Stimulated activated CD4-positive, alpha-beta T cell treated with anti-CD3 and anti-CD28 coated beads, TNF-alpha, amount 100 ng/mL, for 48 hours (primary cell): ENCODE measurements at places on chromosomes 2 and 18.

GRCh38 chr2:109411640-109412325 is 202.0 kb downstream of the SEPTIN10 start:
- DNase-seq = no peak

DNA sequence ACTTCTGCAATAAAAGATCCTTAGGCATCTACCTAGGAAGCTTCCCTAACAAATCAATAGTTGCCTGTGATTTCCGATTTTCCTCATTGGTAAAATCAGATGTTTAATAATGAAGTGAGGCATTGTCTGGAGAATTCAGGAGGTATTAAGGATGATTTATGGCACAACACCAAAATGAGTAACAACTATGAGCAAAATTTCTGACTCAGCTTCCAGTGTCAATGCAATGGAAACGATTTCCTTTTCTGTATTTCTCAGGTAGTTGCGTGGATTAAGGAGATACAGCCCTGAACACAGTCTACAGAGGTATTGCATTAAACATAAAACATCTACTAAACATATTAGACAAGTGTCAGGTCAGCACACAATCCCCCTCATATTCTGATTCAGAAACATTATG is 99.5 kb downstream of the EPB41L3 start:
- DNase-seq = no peak

GRCh38 chr18:59340817-59341216 is 18.2 kb downstream of the LMAN1 start:
- DNase-seq = no peak

GRCh38 chr2:196096982-196097745 is 28.5 kb upstream of the DNAH7 start:
- DNase-seq = no peak

DNA sequence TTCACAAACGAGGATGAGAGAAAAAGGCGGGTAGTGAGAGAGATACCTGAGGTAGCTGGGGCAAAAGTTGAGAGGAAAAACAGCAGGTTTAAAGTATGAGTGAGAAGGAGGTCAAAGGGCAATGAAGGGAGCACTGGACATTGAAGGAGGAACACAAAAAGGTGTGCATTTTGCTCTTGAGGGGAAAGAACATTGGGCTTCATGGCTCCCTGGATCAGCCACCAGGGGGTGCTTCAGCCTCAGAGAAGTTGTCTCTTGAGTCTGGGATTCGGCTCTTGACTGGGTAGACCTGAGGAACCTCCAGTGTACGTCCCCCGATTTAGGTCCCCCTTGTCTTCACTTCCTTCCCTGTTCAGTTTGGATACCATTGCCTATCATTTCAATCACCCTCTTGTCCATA is 128.5 kb downstream of the RAPGEF4 start:
- peak; percentile 8 for DNase-seq

GRCh38 chr2:235413064-235413463 is 80.8 kb upstream of the AGAP1 start:
- no peak for DNase-seq

- peak; percentile 33 for DNase-seq
Observed at GRCh38 chr18:54828281-54828881, at the start of gene RAB27B. Gene RAB27B (plus strand): TSS chr18:54828477. CDS start chr18:54877586, 49,109 bp downstream.

GRCh38 chr2:30447149-30448045 is at the start of gene LCLAT1:
Gene LCLAT1 (plus strand): TSS chr2:30447246. CDS start chr2:30525591, 78,345 bp downstream.
- peak; percentile 79 for DNase-seq

DNA sequence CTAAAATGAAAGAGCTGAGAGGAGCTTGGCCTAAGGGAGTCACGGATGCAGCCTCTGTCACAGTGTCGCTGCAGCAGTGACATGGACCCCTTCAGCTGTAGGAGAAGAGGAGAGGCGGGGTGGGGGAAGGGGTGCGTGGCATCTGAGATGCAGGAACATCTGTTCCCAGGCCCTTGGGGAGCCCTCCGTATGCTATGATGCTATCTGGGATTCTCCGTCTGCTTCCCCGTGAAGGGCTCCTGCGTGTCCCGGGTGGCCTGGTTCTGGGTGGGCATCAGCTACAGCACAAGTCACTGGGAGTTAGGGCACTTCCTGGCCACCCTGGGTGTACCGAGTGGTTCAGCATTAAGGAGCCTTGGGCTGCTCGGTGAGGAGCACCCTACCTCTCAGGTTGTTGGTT is 35.6 kb upstream of the B3GNT7 start:
- DNase-seq = no peak

- DNase-seq = no peak
Observed at GRCh38 chr18:2293109-2293839, 278.0 kb downstream of the METTL4 start.

- DNase-seq = no peak
Observed at GRCh38 chr2:88639865-88640264, 12.6 kb upstream of the EIF2AK3 start.

DNA sequence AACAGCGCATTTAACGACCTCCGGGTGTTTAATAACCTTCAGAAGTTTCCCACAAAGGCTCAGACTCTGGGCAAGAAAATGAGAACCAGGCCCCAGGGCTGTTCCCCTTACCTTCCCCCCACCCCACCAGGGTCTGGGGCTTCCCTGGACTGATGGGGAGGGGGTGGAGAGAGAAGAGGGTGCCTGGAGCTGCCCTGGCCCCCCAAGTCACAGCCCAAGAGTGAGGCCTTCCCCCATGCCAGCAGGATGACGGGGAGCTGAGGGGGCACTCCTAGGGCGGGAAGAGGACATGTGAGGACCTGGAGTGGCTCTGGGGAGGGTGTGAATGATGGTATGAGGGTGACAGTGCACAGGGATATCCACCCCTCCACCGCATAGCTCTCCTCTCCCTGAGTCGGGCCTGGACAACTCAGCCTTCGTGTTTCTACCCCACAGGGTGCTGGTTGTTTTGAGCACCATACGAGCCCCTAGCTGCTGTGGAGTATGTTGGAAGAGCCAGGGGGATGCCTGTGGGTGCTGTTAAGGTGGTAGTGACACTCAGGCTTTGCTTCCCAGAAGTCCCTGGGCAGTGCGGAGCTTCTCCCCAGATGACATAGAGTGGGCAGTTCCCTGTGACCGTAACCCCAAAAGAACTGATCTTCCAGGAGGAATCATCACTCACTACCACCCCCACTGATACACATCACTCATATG is 3.9 kb downstream of the PKDCC start:
- no peak for DNase-seq

- no peak for DNase-seq
Observed at GRCh38 chr2:232997749-232998665, 15.0 kb downstream of the NGEF start.

GRCh38 chr2:55899881-55900280 is 23.7 kb downstream of the EFEMP1 start:
- DNase-seq = no peak

DNA sequence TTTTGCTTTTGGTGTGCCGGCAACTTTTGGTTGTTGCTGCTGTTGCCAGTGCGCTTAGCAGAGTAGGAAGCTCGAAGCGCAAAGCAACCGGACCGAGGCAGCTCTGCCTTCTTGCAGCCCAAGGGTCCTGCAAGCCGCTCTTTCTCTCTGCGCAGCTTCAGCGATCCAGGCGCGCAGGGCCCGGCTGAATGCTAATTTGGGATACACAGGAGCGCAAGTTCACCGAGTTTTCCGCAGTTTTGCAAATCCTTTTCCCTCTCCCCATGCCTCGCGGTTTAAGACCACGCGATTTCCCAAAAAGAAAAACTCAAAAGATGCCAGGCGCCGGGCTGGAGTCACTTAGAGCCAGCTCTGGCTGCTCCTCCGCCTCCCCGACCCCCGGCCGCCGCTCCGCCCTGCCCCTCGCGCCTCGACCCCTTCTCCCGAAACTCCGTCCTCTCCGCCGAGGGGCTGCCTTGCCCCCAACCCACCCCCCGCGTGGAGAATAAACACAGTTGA is 13.5 kb upstream of the SIX3 start:
- DNase-seq = no peak
